Dermis lymphatic vessel endothelial cell (primary cell): ENCODE measurements at places on chromosomes 11 and 22. TPM values are rescaled to one million over a fixed set of nuclear protein-coding genes. Genes with fewer than 3 reads are reported as not detected.

The NFAM1 gene
- not detected in 2 replicates for total RNA-seq

The GGTLC2 gene
- total RNA-seq = not detected in 2 replicates

The ADORA2A gene
- total RNA-seq = 1.5 and 2.0 TPM in 2 replicates

The TRPM5 gene
- total RNA-seq = not detected in 2 replicates

The BIRC3 gene
- total RNA-seq = 1.0 and 1.3 TPM in 2 replicates

The ANKK1 gene
- not detected in 2 replicates for total RNA-seq

The CLMP gene
- 0.11 and 0.26 TPM in 2 replicates for total RNA-seq

The CALCA gene
- total RNA-seq = not detected in 2 replicates

The CHRM1 gene
- total RNA-seq = not detected in 2 replicates

The MPZL2 gene
- 0.95 and 2.9 TPM in 2 replicates for total RNA-seq
